Renal pelvis (tissue), 12 donors: ENCODE measurements at places on chromosomes 5 and 9. TPM values are rescaled to one million over a fixed set of nuclear protein-coding genes. Genes with fewer than 3 reads are reported as not detected.

REEP2 gene
- 11.4 TPM for polyA plus RNA-seq

ELL2 gene
- 9.2 TPM for polyA plus RNA-seq

C5orf52 gene
- not detected for polyA plus RNA-seq

EQTN gene
- polyA plus RNA-seq, result 0.31 TPM

CXXC5 gene
- 206 TPM for polyA plus RNA-seq

IFNA2 gene
- not detected for polyA plus RNA-seq

FOXD4L5 gene
- polyA plus RNA-seq, result 0.39 TPM
